ENCODE measurements at places on chromosomes 12 and 14.

- DNase-seq: no peak
Observed at GRCh38 chr12:72989458-72989947, 717.3 kb downstream of the TRHDE start.

DNA sequence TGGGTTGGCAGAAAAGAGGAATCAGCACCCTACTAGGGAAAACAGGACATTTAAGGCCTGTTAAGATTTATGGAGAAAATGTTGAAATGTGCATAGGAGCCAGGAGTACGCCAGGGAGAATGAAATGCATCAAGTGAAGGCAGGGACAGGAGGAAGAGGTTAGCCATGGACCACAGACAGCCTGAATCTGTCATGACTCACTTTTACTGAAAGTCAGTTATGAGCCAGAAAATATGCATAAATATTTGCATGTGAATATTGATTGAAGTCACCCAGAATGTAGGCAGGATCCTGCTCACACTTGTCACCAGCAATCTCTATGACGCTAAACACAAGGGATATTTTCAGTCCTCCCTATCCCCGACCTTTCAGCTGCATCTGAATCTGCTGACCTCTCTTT, 25.1 kb upstream of the CDK17 start:
- no peak for DNase-seq

GRCh38 chr12:26318661-26319068, 123.3 kb downstream of the SSPN start:
- no peak for DNase-seq

DNA sequence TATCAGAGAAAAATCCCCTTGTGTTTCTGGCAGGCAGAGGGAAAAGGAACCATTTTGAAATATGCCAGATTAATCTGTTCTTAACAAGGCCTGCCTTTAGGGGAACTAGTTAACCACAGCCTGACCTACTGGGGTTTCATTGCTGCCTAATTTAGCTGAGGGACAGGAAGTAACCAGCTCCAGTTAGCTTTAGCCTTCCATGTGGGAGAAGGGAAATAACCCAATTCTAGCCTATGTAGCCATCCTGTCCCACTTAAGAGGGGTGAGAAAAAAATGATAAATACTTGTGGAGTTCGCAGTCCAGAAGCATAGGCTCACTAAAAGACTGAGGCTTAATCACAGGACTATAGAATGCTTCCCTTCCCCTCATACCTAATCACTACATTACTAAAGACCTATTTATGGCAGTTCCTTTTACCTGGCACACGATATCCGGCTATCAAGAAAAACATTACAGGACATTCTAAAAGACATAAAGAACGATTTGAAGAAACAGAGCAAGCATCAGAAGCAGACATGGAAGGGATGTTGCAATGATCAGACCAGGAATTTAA, 22.8 kb downstream of the COX8C start:
- DNase-seq: no peak

- no peak for DNase-seq
Observed at GRCh38 chr12:3929875-3930615, 56.8 kb upstream of the PARP11 start.

DNA sequence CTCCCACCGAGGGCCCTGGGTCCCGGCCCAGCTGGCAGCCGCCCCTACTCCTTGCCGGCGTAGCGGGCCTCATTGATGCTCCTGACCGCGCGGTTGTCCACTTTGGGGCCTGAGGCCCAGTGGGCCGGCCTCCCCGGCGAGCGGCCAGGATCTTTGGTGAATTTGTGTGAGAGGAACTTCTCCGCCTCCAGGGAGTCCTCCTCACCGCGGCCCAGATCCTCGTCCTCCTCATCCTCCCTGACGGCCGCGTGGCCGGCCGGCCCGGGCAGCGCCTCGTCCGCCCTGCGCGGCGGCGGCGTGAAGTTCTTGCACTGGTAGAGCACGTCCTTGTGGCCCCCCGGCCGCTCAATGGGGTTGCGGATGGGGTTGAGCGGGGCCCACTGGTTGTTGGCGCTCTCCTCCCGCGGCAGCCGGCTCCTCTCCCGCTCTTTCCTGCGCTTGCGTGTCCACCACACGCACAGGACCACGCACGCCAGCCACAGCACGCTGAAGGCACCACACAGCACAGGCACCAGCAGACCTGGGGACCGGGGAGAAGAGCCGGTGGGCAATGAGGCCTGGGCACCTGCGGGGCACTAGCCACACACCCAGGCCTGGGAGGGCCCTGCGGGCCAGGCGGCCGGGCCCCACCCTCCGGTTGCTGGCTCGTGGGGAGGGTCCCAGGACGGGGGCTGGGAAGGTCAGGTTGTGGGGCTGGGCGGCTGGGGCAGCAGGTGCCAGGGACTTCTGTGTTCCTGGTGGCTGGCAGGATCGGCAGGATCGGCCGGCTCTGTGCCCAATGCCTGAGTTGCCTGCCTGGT, 25.7 kb downstream of the JAG2 start:
- no peak for DNase-seq

DNA sequence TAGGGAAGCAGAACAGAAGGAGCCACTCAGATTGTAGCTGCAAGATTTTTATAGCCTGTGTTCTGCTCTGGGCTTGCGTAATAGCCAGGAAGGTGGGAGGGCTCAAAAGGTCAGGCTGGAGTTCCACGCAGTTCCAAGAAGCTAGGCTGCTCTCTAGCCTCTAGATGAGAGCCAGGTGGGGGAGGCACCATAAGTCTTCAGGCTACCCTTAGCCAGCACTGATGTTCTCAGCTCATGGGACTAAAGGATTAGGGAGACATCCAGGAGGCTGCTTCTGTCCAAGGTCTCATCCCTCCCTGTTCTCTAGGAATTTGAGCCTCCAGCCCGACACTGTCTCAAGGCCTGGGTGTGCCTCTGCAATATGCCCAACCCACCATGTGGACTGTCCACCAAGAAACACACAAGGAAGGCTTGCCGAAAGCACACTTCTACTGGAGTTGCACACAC, 1.7 kb downstream of the LMBR1L start:
- DNase-seq: no peak

DNA sequence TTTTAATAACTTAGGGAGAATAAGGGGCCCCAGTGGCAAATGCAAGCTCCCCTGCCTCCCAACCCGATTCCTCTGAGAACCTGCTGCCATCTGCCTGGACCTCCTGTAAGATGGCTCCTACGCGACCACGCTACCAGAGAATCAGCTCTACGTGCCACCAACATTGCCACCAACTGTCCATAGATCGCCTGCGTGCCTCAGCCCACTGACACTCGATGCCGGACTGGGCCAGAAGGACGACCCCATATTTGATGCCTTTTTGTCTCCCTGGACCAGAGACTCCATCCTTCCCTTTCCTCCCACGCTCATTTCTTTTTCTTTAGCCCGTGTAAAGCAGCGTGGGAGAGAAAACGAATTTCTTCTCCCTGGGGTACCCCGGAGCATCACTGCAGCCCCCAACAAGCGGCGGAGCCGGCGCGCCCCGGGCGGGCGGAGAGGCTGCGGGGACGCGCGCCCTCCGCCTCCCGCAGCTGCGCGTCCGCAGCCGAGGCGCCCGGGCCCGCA, 565 bp upstream of the KLHL42 start:
- DNase-seq: peak; percentile 2

- no peak for DNase-seq
Observed at GRCh38 chr14:50675597-50675996, 7.5 kb upstream of the SAV1 start.

DNA sequence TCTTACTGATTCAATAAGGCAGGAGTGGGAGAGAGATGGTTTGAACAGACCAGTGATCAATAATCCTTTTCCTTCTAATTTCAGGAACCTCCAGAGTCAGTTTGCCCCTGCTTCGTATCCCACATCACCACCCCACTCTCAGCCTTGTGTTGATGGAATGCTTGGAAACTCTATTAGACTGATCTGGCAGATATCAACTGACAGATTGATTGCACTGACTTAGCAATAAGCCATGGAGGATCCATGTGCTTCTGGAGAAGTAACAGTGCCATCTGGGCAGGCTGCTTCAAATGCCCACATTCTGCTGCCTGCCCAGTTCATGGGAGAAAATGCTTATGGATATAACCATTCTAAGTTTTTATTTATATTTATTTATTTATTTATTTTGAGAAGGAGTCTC, 218.0 kb downstream of the SLC2A13 start:
- no peak for DNase-seq

GRCh38 chr14:56657604-56658003, 78.0 kb downstream of the TMEM260 start:
- DNase-seq: no peak

DNA sequence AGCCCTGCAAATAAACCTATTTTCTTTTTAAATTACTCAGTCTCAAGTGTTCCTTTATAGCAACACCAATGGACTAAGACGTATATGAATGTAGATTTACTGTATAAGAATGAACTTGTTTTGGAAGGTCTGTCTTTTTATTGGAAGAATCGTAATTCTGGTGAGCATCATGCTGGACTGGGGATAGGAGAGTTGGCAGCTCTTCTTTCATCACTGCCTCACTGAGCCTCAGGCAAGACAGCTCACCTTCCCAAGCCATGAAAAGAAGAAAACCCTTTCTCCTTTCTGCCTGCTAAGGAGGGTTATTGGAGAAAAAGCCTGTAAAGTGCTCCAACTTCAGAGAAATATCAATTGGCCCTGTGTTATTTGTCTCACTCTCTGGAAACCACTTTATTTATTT, 9.1 kb upstream of the RNF34 start:
- DNase-seq: no peak

GRCh38 chr12:105522166-105522825, 191.8 kb downstream of the C12orf75 start:
- no peak for DNase-seq

GRCh38 chr14:103529383-103530365, 678 bp downstream of the TRMT61A start:
- no peak for DNase-seq

Measured in stimulated activated CD4-positive, alpha-beta T cell treated with anti-CD3 and anti-CD28 coated beads, TNF-alpha, amount 100 ng/mL, for 1 hour (primary cell).